Activated CD4-positive, alpha-beta T cell treated with anti-CD3 and anti-CD28 coated beads for 24 hours (primary cell): ENCODE measurements at places on chromosomes 12 and 14.

- DNase-seq: no peak
Observed at GRCh38 chr12:56451147-56451546, 1.9 kb upstream of the TIMELESS start.

DNA sequence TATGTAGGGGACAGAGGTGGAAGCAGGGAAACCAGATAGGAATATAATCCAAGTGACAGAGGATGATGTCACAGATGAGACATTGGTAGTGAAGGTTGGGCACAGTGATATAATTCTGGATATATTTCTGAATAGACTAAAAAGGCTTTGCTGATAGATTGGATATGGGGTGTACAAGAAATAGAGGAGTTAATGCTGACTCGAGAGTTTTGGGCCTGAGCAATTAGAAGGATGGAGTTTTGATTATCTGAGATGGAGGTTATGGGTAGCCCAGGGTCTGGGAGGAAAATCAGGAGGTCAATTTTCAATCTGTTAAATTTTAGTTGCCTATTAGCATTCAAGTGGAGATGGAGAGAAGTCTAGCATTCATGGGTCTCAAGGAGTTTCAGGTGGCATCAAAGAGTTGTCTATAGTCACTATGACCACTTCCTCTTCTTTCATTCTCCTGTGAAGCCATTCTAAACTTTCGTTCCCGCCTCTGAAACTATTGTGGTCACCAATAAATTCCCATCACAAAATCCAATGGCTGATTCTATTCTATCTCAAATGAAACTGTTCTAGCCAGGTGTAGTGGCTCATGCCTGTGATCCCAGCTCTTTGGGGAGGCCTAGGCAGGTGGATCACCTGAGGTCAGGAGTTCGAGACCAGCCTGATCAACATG is 10.6 kb upstream of the ANO6 start:
- DNase-seq: no peak

DNA sequence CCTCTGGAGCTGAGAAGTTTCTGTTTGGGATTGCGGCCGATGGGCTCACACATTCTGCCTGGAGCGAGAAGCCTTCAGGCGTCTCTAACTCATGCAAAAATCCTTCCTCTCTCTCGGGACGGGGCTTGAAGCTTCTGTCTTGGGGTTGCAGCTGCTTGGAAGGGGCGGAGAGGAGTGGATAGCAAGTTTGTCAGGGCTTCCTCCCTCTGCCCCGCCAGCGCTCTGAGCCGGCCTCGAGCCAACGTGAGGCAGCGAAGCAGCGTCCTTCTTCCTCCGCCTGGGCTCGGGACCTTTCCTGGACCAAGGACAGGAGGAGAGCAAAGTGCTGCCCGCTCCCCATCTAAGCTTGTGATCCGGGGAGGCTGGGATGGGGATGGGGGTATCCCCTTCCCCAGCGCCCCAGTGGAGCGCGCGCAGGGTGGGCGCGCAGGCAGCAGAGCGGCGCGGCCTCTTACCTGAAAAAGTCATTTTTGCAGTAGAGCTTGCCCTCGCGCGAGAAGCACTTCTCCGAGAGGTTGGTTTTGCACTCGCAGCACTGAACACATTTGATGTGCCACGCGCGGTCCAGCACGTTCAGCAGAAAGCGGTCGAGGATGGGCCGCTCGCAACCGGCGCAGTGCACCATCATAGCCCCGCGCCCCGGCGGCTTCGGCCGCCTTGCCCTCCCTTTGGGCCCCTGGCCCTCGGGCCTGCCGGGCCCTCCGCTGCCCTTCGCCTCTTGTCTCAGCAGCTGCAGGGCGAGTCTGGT is 626 bp downstream of the LHX5 start:
- DNase-seq: no peak

DNA sequence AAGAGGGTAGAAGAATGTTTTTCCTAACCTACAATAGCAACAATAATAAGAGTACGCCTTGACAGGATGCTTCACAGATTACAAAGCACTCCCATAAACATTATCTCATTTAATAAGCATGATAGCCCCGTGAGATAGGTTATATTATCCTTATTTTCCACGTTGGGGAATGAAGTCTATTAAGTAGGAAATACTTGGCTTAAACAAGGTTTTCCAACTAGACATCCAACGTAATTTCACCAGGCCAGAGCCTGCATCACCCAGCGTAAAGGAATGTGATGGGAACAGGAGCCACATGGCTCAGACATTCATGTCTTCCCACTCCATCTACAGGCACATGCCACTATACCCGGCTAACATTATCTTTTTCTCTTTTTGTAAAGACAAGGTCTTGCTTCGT is 223.4 kb upstream of the AMIGO2 start:
- DNase-seq: no peak

DNA sequence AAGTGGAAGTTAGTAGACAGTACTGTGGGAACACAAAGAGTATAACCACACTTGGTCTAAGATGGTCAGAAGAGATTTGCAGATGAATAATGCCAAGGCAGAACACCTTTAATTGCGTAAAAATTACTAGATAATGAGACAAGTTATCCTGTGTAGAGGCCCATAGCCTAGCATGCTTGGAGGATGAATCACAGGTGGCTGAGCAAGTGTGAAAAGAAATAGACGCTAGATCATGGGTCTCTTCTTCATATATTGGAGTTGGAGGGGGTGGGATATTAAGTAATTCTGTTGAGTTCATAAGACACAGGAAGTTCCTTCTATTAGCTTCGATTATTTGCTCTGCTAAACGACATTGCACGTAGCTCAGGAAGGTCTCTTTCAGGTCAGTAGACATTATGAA is 454.3 kb upstream of the LMO3 start:
- no peak for DNase-seq

GRCh38 chr12:100171248-100171647 is 28.6 kb upstream of the BLTP3B start:
- no peak for DNase-seq

DNA sequence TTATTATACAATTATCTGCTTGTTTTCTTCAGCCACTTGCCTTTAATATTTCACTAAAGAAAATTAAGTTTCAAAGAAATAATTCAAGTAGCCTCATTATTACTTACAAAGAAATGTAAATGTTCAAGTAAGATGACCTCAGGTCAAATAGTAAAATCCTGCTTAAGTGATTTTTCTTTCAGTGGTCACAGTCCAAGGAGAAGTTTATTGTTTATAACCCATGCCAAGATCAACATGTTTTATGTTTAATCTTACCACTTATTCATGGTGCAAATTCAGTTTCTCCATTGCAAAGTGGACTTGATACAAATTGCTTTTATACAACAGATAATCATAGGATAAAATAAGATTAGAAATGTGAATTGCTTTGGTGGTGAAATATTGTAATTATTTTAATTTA is 370.2 kb upstream of the FLRT2 start:
- DNase-seq: no peak

GRCh38 chr14:61451491-61451890 is 130.1 kb downstream of the PRKCH start:
- no peak for DNase-seq

DNA sequence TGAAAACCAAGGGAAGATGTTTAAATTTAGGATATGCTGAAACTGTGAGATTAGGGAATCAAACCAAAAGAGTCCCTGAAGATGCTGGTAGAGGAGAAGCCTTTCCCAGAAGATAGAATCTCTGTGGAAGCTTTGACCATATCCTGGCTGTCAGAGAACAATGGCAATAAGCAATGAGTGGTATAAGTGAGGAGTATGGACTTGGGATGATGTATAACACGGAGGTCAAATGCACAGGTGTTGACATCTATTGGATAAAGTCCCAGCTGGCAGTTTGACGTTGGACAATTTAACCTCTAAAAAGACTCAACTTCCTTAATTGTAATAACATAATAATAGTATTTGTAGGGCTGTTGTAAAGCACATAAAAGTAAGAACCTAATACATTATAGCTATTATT is 30.1 kb upstream of the CLEC14A start:
- no peak for DNase-seq

- DNase-seq: peak; percentile 34
Observed at GRCh38 chr12:123106640-123107359, 44.1 kb downstream of the PITPNM2 start.
